NCI-H460 (cell line): ENCODE measurements at places on chromosomes 2 and 18.

DNA sequence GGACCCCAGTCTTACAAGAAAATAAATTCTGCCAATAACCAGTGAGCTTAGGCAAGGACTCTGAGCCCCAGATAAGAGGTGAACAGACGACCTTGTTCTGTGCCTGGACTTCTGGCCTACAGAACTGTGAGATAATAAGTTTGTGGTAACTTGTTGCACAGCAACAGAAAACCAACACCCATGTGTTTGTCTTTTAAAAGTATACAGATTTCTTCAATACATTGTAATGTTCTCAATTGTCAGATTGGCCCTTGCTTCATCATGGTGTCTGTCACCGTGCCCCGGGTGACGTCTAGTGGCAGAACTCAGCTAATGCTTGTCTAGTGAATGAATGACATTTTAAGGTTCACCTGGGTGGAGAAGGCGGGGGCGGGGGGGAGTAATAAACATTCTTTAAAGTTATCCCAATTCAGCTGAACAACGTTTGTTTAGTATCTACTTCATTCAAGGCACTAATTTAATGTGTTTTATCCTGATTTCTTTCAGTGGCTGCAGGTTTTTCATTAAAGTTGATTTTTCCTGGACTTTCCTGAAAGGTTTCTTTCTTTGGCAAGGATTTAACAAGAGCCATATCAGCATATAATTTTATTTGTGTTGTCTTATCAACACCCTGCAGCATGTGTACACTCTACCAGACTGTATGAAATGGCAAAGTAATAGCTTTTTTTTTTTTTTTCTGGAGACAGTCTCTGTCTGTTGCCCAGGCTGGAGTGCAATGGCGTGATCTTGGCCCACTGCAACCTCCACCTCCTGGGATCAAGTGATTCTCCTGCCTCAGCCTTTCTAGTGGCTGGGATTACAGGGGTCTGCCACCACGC lies 123.8 kb upstream of the DLX2 start:
- peak; percentile 20 for DNase-seq

GRCh38 chr2:219570924-219571310 lies 422 bp downstream of the OBSL1 start:
- no peak for DNase-seq

DNA sequence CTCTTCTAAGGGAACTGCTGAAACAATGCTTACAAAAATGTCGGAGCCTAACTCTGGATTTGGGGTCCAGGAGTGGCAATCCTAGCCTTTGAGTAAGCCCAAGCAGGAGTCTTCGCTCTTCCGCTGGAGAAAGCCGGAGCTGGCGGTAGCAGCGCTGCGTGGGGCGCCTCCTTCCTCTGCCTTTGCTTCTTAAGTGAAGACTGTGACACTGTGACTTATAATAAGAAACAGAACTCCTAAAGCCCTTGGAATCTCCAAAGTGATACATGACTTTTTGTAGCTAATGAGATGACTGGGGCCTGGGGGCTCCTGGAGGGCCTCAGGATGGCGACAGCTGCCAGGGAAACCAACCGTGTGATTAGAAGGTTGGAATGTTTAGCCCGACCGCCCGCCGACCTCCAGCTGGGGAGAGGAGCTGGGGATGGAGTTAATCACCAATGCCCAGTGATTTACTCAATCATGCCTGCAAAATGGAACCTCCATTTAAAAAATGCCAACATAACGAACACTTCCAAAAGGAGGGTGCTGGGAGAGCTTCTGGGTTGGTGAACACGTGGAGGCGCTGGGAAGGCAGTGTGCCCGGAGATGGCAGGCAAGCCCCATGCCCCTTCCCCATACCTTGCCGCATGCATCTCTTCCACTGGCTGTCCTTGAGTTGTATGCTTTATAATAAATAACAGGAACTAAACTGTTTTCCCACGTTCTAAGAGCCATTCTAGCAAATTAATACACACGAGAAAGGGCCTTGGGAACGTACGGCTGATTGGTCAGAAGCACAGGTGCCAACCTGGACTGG lies 29.0 kb upstream of the MAL start:
- DNase-seq = no peak

GRCh38 chr2:174439950-174440349 lies 44.4 kb downstream of the SCRN3 start:
- DNase-seq = no peak

- no peak for DNase-seq
These were observed 29.6 kb upstream of the TTN start for GRCh38 chr2:178836807-178837206.

DNA sequence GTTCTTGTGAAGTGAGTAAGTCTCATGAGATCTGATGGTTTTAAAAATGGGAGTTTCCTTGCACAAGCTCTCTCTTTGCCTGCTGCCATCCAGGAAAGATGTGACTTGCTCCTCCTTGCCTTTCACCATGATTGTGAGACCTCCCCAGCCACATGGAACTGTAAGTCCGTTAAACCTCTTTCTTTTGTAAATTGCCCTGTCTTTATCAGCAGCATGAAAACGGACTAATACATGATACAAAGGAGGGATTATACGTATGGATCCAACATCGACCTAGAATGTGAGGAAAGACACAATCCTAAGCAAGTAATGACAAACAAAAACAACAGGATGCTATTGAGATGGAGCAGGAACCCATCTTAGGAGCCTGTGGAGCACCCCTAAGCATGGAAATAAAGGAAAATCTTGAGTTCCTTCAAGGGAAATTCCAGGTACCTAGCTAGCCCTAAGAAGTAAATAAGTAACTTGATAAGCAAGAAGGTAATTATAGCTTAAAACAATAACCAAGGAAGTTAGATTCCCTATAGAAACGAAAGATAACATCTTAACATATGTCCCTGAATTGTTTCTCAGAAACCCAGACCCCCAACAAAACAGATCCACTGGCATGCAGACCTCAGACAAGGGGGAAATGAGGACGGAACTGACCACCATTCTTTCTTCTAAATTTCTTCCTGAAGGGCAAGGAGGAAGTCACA lies 1.5 kb upstream of the TNFRSF11A start:
- DNase-seq = no peak

DNA sequence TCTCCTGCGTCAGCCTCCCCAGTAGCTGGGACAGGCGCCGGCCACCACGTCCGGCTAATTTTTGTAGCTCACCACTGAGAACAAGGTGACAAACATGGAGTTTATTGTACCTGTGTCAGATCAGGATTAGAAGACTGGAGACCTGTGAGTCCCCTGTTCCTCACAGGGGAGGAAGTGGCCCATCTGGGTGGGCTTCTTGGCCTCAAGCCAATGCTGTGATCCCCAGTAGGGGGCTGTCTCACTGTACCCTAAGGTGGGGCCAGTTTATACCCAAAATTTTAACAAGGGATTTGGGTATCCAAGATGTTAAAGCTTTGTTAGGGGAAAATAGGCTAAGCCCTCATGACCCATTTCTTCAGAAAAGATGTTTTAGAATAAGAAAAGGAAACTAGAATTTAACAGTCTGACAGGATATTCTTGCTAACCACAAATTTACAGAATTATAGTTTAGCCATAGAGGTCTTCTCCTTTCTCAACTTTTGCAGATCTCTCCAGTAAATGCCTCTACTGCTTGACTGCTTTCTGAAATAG lies 16.3 kb downstream of the PCBP1 start:
- no peak for DNase-seq

- DNase-seq = no peak
These were observed 55.4 kb upstream of the PAX8 start for GRCh38 chr2:113334147-113334546.

GRCh38 chr2:190835303-190835930 lies 45.2 kb upstream of the GLS start:
- DNase-seq = no peak

GRCh38 chr2:42928692-42929545 lies 136.5 kb upstream of the HAAO start:
- no peak for DNase-seq

DNA sequence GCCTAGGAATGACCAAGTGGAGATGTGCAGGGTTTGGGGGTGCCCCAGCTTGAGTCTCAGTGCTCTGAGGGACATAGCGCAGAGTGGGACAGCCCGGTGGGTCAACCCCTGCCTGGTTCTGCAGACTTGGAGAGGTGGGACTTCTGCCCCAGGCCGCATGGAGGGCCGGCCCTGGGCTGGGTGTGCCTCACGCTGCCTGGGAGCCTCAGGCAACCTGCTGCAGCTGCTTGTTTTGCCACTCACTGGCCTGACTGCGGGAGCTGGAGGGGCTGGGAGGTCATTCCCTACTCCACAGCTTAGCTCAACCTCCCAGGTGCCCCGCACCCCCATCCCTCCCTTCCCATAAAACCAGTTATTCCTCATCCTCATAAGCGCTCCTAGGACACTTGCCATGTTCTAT lies 33.1 kb downstream of the ODC1 start:
- DNase-seq = no peak

GRCh38 chr2:64244037-64244416 lies 99.8 kb upstream of the PELI1 start:
- no peak for DNase-seq

- no peak for DNase-seq
These were observed 5.7 kb downstream of the OTX1 start for GRCh38 chr2:63056107-63057050.

DNA sequence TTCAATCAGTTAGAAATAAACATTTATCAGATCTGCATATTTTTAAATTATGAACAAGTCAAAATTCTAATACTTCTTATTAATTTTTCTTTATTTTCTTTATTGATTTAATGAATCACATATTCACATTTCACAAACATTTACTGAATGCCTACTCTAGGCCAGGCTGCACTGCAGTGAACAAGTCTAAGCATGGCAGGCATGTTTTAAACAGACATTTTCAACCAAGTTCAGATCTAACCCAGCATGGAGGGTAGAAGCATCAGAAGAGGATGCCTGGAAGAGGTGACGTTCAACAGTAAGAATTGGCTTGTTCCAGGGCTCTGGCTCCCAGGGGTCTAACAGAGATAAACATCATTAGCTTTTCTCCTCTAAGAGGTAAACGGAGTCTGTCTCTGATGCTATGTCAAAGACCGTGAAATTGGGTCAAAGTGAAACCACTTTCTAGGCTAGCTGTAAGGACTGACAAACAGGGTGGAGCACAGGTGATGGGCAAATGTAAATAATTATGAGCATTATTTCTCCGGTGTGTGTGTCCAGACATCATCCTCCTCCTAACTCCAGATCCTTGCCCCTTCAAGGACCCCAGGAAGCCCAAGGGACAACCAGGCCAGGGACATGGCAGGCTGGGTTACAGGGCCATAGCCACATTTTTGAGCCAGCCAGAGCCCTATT lies 50.6 kb downstream of the UNC50 start:
- DNase-seq = no peak

DNA sequence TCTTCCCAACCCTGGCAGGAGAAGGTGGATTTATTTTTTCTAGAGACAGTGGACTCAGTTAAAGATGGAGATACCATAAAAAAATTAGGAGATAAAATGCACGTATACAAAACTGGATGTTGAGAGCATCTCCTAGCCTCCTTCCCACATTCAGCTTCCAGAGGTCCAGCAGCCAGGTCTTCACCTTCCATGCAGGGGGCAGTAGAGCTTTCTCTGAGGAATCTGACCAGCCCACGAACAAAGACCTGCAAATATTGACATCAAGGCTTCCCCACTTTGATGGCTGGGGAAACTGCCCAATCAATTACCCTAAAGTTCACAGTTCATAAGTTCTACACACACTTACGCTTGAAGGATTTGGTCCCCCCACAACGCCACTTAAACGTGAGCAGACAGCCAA lies 24.5 kb downstream of the AQP4 start:
- no peak for DNase-seq

DNA sequence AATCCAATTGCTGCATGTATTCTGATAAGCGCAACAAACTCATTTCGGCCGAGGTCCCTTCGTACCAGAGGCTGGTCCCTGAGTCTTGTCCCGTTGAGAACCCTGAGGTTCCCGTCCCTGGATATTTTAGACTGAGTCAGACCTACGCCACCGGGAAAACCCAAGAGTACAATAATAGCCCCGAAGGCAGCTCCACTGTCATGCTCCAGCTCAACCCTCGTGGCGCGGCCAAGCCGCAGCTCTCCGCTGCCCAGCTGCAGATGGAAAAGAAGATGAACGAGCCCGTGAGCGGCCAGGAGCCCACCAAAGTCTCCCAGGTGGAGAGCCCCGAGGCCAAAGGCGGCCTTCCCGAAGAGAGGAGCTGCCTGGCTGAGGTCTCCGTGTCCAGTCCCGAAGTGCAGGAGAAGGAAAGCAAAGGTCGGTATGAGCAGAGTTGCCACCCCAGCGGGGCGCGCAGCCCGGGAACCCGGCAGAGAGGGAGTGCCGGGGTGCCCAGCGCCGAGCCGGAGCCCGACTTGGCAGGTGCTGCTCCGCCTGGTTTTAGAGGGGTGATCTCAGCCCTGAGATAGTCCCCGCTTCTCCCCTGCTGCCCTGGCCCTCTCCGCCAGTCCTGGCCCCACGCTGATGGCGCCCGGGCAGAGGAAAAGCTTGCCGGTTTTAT lies 714 bp downstream of the HOXD10 start:
- no peak for DNase-seq

DNA sequence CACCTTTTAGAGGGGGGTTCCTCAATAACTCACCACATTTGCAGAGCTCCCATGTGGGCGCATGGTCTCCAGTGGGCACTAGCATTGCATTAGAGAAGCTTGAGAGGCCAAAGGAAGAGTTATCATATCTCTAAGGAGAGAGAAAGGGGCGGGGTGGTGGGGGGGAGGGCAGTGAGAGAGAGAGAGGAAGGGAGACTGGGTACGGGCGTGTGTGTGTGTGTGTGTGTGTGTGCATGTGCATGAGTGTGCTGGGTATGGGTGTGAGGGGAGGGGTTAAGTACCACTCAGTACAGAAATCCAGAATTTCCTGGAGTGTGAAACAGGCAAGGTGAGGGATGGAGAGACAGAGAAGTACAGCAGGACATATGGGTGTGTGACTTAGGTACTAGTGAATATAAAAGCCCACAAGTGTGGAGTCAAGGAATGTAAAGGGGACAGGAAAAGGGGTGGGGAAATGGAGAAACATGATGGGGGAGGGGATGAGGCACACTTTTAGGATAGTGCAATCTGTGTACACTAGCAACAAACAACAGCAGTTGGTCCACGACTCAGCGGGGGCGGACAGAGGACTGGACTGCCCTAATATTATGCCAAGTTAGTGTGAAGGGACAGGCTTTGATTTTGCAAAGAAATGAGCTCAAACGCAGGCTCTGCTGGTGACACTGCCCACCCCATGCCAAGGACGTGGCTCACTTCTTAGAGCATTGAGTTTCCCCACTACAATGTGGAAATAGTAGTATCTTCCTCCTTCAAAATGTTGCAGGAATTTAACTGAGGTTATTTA lies 91.3 kb downstream of the SPRED2 start:
- DNase-seq = no peak

GRCh38 chr2:109663721-109664120 lies 49.6 kb downstream of the SOWAHC start:
- no peak for DNase-seq

GRCh38 chr2:163119966-163120365 lies 281.4 kb upstream of the KCNH7 start:
- no peak for DNase-seq

- no peak for DNase-seq
These were observed 19.6 kb upstream of the GULP1 start for GRCh38 chr2:188272121-188272520.

GRCh38 chr2:188251034-188251433 lies 40.6 kb upstream of the GULP1 start:
- DNase-seq = no peak

GRCh38 chr2:235746257-235746934 lies 252.6 kb downstream of the AGAP1 start:
- peak; percentile 77 for DNase-seq

GRCh38 chr2:207075456-207075855 lies 90.3 kb downstream of the KLF7 start:
- DNase-seq = no peak

- no peak for DNase-seq
These were observed 453.4 kb downstream of the KCNJ3 start for GRCh38 chr2:155151945-155152344.
